NCI-H446 (cell line): ENCODE measurements at places on chromosomes 6 and 20.

DNA sequence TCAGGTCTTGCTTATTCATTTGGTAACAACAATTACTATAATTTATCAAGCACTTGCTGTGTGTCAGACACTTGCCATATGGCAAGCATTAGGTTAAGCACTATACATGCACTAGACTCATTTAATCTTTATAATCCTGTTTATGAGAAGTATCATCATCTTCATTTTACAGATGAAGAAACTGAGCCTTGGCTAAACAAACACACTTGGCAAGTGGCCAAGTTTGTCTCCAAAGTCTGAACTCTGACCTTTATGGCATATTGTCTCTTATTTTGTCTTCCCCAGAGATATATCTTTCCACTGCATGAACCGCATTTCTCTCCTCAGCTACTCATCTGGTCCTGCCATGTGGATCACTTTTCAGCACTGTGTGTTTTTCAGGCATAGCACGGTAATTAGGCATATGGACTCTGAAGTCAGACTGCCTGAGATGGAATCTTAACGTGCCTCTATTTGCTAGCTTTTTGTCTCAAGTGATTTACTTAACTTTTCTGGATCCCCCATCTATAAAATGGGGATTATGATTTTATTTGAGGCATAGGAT lies 4.7 kb downstream of the ADGRF5 start:
- DNase-seq, result no peak

DNA sequence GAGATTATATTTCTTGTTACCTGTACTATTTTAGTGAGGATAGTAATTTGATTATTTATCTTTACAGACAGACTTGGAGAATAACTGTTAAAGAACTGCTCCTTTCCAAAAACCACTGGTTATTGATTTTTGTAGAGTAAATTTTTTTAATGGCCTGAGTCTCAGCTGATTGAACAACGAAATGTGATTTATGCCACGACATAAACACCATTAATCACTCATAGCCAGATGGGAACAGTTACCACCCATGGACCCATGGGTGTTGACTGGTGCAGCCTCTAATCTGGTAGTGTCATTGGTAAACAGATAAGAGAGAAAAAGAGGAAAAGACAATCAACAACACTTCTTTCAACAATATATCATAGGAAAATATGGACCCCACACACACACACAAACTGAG lies 101.4 kb upstream of the BEND6 start:
- no peak for DNase-seq

GRCh38 chr6:111090766-111091165 lies 3.5 kb downstream of the SLC16A10 start:
- no peak for DNase-seq

- DNase-seq, result no peak
Observed at GRCh38 chr6:137845460-137845859, 21.6 kb upstream of the TNFAIP3 start.
